ENCODE measurements at places on chromosomes 2 and 18.

DNA sequence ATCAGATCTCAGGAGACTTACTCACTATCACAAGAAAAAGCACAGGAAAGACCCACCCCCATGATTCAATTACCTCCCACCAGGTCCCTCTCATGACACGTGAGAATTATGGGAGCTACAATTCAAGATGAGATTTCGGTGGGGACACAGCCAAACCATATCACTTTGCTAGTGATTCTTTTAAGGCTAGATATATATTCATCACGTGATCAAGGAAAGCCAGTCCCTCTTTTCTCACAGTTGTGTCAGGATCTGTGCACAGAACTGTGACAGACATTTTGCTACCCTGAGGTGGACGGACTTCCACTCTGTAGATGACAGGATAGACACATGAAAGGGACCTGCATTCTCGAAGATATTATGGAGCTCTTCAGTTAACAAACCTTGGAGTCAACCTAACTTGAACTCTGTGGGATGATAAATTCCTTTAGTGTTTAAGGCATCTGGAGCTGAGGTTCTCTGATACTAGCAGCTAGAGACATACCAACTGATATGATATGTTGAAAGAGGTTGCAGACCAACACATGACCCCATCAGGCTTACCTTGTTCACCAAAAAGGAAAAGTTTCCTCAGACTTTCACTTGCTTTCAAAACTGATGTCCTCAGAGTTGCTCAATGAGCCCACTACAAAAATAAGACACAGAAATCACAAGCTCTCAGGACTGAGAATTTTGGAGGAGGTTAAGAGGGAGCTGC is 66.3 kb upstream of the SCG2 start:
- no peak for DNase-seq

GRCh38 chr18:70956554-70956953 is 667.7 kb downstream of the SOCS6 start:
- no peak for DNase-seq

DNA sequence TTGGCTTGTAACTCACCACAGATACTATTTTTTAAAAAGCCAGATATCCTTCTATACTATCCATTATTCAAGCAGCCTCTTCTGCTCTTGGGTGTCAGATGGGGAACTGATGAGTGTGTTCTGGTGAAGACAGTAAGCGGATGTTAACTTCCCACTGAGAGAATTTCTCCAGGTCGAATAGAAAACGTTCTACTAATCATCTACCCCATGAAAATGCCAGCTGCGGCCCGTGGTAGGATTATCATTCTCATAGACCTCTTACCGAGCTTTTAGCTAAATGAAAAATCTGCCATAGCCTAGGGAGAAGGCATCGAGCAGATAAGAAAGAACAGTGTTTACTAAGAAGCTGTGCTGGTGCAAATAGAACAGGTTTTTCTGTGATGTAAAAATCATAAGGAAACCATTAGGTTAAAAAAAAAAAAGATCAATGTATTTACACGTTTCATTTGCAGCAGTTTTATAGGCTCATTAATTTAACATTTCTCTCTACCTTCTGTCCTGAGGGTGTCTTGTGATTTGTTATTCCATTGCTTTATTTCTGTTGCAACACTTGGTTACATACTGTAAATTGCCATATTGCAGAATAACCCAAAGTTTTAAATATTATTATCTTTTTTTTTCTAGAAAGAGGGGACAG is 1521.5 kb upstream of the ZEB2 start:
- no peak for DNase-seq

DNA sequence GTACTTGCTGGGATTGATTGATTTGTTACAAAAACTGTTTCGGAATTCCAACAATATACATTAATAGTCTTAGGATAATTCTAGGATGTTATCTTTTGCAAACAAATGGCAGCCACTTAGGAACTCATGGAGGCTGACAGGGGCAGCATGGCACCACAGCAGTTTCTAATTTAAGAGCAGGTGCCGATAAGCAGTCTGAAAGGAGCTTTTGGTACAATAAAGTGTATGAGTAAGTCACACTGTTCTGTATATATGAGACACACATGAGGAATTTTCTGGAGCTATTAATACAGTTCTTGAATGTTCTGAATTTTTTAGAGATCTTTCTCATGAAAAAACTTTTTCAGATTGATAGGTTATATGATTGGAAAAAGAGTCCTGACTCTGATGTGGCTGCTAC is 52.2 kb downstream of the EIF5B start:
- no peak for DNase-seq

DNA sequence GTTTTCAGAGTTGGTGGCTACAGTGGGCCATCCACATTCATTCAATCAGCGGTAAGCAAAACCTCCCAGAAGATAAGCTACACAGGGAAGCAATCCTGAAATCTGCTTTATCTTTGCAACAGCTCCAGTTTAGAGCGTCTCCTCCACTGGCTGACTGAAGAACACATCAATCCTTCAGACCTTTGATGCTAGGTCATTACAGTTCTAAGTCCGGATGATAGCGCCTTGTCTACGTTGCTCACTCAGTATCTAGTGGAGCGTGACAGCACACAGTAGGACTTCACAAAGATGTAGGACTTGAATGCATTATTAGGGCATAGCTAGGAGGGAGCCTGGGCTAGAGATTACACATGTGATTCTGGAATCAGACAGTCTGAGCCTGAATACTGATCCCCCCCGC is 5.0 kb downstream of the COLEC12 start:
- no peak for DNase-seq

GRCh38 chr18:65411061-65411460 is 339.8 kb upstream of the CDH7 start:
- no peak for DNase-seq

- DNase-seq: peak; percentile 76
Observed at GRCh38 chr2:164841719-164842623, at the start of gene COBLL1. TSS of gene COBLL1 (minus strand) at chr2:164841823. CDS start at chr2:164841196, 627 bp downstream.

GRCh38 chr18:25819746-25820363 is 270.6 kb downstream of the SS18 start:
- DNase-seq: no peak

DNA sequence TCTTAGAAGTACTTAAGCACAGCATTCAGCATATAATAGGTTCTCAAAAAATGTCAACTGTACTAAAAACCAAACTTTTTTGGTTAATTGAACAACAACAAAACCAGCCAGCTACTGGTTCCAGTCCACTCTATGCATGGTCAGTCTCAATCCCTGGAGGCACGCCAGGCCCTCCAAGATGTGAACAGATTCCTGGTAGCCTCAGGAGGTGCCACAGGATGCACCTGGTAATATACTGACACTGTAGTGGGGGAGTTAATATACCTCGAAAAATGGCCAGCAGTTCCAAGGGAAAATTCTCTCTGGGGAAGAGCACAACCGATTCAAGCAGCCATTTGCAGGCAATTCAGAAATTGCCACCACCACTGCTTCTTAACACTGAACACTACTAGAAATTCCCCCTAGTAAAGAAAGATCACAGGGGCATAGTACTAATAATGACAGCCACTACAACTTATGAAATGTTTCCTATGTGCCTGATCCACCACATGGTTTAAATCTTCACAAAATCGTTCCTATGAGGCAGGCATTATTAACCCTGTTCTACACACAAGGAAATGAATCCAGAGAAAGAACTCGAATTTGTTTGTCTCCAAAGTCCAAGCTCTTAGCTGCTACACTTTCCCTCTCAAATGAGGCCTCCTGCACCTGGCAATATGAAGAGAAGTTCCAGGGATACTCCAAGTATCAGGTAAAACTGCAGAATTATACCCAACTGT is 3.4 kb downstream of the MGAT4A start:
- DNase-seq: no peak

GRCh38 chr2:65081232-65081685 is 25.0 kb downstream of the CEP68 start:
- DNase-seq: peak; percentile 88

DNA sequence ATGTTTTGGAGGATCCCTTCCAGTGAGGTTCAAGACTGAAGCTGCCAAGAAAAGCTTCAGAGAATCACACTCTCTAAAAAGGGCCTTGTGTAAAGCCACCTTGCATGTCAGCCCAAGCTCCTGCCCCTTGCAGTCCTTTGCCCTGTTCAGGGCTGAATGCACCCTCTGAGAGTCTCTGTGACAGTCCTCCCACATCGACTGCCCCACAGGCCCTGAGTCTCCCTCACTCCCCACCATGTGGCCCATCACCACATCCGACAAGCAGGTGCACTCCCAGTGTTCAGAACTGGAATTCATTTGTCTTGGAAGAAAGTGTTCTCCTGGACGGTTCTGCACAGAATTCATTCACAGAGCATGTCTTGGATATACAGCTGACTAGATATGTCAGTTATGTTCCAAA is 31.0 kb downstream of the BCL11A start:
- DNase-seq: no peak

DNA sequence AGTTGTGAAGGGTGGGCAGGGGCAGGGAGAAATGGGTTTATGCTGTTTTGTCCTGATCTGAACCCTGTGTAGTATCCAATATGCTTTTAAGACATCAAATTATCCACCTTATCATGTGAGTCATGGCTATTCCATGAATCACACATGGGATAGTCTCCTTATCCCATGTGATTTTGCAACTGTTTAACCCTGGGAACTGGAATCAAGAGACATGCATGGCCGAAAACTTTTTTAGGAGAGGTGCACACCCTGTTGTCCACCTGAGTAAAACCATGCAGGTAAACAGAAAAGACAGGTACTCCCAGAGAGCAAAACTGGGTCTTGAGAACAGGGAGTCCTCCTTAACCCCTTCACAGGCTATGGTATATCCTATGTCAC is 490.6 kb upstream of the HS6ST1 start:
- DNase-seq: no peak

DNA sequence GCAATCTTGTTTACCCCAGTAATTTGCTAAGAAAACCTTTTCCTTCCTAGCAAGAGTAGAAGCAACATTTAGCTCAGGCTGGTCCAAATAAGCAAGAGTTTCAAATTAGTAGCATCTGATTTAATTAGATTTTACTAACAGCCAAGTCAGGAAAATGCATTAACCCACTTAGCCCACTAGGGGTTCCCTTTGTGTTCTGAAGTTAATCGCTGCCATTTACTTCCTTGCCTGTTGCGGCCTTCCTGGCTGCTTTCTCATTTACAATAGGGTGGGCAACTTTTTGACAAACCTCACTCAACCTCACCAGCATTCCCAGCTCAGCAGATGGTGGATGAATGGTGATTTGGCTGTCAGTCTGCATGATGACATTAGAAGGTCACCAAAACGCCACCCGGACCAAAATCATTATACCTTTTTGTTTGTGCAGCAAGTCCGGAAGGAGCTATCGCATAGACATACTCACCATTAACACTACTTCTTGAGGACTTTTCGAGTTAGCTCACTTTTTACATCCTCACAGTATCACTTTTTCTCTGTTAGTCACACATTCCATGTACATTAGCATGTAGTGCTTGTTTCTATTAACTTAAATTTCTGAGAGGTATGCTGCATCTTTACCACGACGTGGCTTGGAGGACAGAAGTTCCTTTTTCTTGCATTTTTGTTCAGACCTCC is 101.5 kb upstream of the SETBP1 start:
- peak; percentile 55 for DNase-seq

- no peak for DNase-seq
Observed at GRCh38 chr18:23334569-23334968, 118.5 kb upstream of the RIOK3 start.

DNA sequence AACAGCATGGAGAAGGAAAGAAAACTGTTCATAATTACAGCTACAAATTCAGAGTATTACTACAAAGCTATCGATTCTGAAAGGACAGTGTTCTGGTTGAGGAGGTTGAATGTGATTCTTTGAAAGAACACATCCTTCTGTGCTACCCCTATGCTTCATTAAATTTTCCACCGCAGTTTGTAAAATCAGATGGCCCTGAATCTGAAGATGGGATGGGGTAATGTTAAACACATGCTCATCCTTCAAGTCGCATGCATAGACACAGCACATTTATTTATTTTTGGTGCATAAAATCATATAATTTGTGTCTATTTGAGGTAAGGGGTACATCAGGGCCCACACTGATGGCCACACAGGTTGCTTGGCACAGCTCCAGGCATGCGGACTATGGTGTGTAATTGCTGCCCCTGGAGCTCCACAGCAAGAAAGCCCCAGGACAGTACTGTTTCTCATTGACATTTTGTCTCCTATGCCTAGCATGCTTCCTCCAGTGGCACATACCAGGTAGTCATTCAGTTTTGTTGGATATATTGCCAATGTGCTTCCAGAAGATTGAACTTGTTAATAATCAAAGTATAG is 238.8 kb upstream of the TANK start:
- no peak for DNase-seq

Data from hematopoietic multipotent progenitor cell treated with erythropoietin and hydrocortisone succinate and interleukin-3 and kit ligand, for 6 days (in vitro differentiated cells).